MG63 (cell line): ENCODE measurements at places on chromosomes 7 and 10. TPM values are rescaled to one million over a fixed set of nuclear protein-coding genes. Genes with fewer than 3 reads are reported as not detected.

GRCh38 chr7:17745610-17746009 is 194.7 kb downstream of the SNX13 start:
- DNase-seq = no peak

DNA sequence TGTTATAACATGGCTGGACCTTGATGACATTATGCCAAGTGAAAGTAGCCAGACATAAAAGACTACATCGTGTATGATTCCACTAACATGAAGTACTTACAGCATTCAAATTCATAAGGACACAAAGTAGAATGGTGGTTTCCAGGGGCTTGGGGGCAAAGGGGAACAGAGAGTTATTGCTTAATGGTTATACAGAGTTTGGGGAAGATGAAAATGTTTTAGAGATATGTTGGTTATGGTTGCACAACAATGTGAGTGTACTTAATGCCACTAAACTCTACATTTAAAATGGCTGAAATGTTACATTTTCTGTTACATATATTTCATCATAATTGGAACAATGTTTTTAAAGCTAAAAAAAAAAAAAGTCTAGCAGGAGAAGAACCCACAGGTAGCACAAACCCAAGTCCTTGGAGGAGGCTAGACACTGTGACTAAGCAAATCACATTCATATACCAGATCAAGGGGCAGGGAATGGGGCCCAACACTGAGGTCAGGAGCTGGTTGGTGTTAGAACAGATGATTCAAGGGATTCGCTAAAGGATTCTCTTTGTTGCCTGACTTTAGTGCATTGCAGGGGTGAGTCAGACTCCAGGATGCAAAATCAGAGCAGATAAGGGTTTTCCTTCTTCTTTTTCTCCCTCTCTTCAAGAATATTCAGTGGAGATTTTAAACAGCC is 25.1 kb upstream of the AOAH start:
- no peak for DNase-seq

Gene FRAT1
- 3.8 and 5.9 TPM in 2 replicates for total RNA-seq

Gene CLDN4
- total RNA-seq = not detected in 2 replicates

Gene MSMB
- total RNA-seq = not detected in 2 replicates
